ENCODE measurements at places on chromosomes 5 and 9.
A peak's percentile ranks its signal among the peaks of the same experiment; 100 is the strongest.

- DNase-seq: no peak
Measured at GRCh38 chr5:180018347-180019060, 53.1 kb downstream of the RNF130 start.

DNA sequence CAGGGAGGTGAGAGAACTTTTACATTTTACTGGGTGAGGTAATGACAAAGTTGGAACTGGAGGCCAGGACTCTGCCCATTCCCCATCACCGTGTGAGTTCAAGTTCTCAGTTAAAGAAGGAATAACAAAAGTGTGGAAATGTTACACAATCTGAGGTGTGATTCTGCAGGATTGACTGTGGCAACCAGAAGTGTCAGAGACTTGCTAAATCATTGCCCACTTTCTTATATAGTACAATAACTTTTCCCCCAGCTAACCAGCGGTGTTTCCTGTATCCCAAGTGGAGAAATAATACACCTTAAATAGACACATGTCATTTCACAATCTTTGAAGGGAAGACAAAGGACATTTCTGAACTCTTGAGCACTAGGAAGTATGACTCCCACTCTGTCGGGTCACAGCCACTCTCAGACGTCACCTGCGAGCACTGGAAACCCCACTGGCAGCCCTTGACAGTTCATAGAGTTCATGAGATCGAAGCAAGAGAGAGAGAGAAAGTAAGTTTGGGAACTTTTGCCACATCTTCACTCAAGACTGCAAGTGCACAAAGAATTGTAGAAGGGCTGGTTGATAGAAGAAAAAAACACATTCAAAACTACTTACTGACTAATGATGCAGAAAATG lies 28.4 kb downstream of the PAX5 start:
- no peak for DNase-seq

GRCh38 chr9:75051285-75051684 lies 23.2 kb upstream of the CARNMT1 start:
- DNase-seq: no peak

GRCh38 chr5:773517-774264 lies 10.8 kb downstream of the ZDHHC11B start:
- DNase-seq: no peak

DNA sequence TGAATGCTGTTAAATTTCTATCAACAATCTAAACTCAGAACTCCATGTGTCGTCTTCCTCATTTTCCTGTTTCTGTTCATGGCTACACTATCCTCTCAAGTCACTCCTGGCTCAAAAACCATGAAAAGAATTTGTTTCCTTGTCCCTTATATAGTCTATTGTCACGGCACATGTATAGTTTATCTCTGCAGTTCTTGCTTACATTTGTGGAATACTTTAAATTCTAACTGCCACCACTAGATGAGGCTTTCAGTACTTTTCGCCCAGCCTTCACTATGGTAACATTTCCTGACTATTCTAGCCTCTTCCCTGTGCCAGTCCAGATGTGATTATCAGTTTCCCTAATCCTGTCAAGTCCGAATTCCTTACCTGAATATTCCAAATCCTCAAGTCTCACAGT lies 34.6 kb downstream of the PKD2L2 start:
- DNase-seq: no peak

DNA sequence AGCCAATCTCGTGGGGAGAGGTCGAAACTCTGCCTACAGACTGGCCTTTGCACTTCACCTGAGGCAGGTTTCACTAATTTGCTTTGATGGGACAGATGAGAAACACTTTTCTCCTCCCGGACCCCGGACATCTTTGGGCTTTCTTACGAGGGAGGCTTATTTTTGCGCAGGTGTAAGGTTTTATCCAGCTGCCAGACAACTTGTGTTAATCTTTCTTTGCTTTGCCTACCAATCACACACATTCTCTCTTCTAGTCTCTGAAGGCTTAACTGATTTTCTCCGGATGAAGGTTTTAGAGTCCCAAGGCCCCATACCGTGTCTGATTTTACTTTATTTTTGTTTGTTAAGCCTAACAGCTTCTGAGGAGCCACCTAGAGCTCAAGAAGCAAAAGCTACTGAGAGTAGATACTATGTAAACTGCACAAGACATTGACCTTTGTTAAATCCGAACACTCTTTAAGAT lies 436 bp upstream of the EMB start:
- DNase-seq: no peak

- DNase-seq: no peak
Measured at GRCh38 chr9:78559449-78559885, 262.5 kb downstream of the PSAT1 start.

DNA sequence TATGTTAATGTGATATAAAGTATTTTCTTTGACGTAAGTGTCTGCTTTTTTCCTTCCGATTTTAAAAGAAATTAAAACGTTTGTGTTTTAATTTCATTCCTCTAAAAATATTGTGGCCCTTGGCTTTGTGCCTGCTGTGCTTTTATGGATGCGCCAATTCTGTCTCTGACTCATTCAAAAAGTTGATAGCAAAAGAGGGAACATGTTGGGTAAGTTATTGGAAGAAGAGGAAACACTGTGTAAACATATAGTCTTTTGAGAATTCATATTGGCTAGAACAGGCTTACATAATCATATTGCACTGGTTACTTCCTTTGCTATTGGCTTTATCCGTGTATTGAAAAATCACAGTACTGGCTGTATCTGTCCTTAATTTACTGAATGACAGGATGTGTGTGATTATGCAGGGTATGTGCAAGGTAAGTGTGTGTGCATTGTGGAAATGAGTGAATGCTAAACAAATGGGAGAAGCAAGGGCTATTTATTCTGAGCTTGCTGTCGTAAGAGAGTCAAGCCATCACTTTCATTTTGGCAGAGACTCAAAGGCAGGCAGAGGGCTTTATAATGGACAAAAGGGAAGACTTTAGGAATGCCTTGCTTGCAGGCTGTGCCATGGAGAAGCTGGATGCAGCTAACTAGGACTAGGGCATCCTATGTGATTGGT lies 67.8 kb downstream of the SGCD start:
- DNase-seq: no peak

GRCh38 chr5:74056789-74057164 lies 430.8 kb downstream of the ARHGEF28 start:
- DNase-seq: no peak

DNA sequence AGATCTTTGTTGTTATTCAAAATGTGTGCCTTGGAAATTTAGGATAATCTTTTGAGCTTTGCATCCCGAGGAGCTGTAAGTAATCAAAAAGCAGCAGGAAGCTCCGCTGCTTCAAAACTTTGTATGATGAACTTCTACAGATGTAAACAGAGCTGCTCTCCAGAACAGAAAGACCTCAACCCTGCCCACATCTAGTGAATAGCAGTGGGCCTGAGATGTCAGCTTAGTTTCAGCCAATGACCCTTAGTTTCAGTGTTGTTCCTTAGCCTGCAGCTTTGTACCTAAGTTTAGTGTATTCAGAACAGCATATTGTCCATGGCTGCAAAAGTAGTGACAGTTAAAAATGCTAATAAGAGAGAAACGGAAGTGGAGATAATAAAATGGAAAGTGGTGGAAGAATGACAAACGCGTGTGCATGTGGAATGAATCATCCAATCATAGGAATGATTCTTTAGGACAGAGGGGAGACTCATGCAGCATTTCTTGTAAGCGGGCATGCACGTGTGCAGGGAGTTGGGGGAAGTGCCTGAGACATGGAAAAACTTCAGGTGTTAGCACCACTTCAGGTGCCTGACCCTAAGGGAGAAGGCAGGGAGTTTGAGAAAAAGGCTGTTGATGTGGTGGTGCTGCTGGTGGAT lies 24.9 kb downstream of the SNX24 start:
- no peak for DNase-seq

GRCh38 chr5:95956900-95957293 lies 4.8 kb downstream of the ELL2 start:
- no peak for DNase-seq

DNA sequence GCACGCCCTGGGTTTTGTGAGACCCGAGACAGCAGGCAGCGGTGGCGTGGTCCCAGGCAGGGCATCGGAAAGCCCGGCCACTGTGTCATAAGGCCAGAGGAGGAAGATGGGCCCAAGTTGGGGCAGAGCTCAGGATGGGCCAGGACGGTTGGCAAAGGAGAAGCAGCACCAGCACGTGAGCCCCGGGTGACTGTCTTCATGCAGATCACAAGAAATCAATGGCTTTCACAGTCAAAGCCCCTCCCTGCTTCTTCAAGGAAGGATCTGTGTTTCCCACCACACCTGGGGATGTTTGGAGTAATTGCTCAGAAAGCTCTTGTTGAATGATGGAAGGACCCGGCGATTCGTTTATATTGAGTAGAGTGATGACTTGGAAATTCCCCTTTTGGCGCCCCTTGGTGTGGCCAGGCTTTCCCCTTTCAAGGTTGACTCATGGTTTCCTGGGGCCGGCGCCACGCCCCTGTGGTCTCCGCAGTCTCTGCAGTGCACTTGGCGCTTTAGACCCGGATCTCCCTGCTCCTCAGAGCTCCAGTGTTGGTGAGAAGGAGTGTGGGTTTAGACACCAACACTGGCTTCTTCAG lies 52.1 kb downstream of the IL31RA start:
- DNase-seq: no peak

- DNase-seq: no peak
Measured at GRCh38 chr9:79780559-79780958, 208.8 kb downstream of the TLE4 start.

GRCh38 chr5:80959768-80960442 lies at the start of gene RASGRF2:
RASGRF2 (plus strand) TSS chr5:80960363; CDS start chr5:80960739, 376 bp downstream.
- no peak for DNase-seq

GRCh38 chr5:102807878-102808502 lies 52.9 kb downstream of the PAM start:
- peak; percentile 47 for DNase-seq

- no peak for DNase-seq
Measured at GRCh38 chr5:127875235-127876021, 172.2 kb downstream of the CCDC192 start.

DNA sequence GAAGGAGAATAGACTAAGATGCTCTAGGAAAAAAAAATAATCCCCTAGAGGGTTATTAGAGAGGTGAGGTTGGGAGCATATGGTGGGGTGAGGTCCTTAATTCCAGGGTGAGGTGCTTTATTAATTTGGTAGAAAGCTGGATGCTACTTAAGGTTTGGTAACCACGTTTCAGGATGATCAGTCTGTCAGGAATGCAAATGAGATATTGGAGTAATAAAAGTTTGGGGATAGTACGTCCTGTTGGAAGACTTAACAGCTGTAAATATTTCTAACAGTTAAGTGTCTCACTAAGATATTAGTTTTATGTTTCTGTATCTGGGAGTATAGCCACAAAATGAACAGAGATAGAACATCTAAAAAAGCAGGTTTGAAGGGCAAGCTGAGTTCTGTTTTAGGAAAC lies 578.9 kb downstream of the CETN3 start:
- no peak for DNase-seq

DNA sequence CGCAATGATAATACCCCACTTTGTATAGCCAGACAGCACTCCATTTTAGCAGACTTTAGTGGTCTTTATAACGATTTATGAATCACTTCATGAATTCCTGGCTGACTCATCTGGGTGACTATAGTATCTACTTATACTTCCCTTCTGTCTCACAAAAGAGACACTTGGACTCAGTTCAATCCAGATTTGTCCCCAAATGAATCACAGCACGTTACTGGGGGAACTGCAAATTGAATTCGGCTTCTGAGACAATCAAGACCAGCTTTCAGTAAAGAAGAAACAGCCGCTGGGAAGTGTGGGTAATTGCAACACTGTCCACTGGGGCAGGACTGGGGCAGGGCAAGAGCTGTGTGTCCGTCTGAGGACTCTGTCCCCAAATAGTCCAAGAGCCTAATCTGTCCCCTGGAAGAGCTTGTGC lies 337.3 kb upstream of the RFX3 start:
- no peak for DNase-seq

DNA sequence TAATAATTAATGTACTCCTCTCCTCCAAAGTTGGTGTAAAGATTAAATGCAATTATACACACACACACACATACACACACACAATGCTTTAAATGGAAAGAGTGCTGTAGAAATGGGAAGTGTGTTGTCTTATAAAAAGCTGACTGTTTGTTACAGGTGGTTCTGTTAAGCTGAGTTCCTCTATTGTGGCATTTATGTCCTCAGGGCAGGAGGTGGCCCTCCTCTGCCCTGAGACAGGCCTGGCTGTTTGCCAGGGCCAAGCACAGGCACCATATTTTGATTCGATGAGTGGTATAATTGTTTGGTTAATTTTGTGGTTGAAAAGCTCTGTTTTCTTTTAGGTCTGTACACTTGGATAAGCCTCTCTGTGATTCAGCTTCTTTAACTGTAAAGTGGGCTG lies 573.9 kb downstream of the KIF4B start:
- peak; percentile 62 for DNase-seq

- no peak for DNase-seq
Measured at GRCh38 chr5:169544264-169544950, 39.2 kb upstream of the SPDL1 start.

GRCh38 chr9:18459962-18460584 lies 13.9 kb upstream of the ADAMTSL1 start:
- DNase-seq: no peak

GRCh38 chr9:81724242-81724889 lies 35.0 kb upstream of the TLE1 start:
- DNase-seq: no peak

DNA sequence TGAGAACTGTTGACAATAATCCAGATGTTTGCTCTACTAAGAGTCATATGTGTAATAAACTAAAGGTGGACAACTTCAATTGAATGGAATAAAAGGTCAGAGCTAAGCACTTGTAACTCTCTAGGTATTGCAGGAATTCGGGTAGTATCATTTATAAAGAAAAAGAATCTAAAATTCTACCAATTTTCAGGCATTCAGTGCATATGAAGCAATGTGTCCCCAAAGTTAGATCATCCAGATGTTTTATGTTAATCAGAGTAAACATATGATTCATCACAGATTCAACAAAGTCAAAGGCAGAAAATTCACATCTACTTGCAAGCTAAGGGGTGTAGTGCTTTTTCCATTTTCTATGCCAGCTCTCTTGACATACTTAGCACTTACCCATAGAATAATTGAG lies 477.1 kb downstream of the PDE4D start:
- no peak for DNase-seq

DNA sequence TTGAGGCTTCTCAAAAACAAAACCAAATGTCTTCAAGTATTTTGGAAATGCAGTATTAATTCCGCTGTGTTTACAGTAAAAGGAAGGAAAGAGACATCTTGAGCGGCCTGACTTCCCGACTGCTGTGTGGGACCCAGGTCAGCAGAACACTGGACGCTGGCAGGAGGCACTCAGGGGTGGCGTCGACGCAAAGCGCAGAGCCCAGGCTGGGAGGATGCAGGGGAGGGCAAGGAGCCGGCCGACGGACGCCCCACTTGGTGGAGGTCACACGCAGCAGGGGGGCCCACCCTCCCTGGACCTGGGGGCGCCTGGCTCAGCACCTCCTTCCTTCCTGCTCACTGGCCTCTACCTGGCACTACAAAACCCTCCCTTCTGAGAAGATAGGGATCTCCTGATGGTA lies 19.7 kb downstream of the SLC12A7 start:
- no peak for DNase-seq

GRCh38 chr5:82494942-82495341 lies 216.8 kb upstream of the RPS23 start:
- no peak for DNase-seq

DNA sequence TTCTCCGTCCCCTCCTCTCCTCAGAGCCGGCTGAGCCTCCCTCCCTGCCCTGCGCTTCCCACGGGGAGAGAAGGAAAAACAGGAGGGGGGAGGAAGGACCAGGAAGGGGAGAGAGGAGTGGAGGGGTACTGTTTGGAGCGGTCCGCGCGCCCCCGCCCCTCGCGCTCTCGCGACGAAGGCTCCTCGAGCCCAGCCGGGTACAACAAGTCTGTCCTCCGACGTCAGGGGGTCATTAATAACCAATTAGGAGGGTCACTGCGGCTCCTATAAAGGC lies 480 bp upstream of the PRDM12 start:
- DNase-seq: no peak

- no peak for DNase-seq
Measured at GRCh38 chr5:122019919-122020590, 58.0 kb downstream of the LOX start.

Measured in NCI-H1105 (cell line).